Caco-2 (cell line): ENCODE measurements at places on chromosomes 12 and 14.
A peak's percentile ranks its signal among the peaks of the same experiment; 100 is the strongest.

GRCh38 chr14:61281186-61281947 is at the start of gene TMEM30B:
Gene TMEM30B (minus strand): TSS chr14:61281338. CDS start chr14:61281147, 191 bp downstream.
- peak; percentile 95 for DNase-seq
- peak within 1 kb of the TSS; percentile 93 for H3K4me3 ChIP-seq
- H3K36me3 ChIP-seq: no peaks in the 10 kb centered on the region
- H3K4me1 ChIP-seq: peaks cover 32% of the 10 kb centered on the region

DNA sequence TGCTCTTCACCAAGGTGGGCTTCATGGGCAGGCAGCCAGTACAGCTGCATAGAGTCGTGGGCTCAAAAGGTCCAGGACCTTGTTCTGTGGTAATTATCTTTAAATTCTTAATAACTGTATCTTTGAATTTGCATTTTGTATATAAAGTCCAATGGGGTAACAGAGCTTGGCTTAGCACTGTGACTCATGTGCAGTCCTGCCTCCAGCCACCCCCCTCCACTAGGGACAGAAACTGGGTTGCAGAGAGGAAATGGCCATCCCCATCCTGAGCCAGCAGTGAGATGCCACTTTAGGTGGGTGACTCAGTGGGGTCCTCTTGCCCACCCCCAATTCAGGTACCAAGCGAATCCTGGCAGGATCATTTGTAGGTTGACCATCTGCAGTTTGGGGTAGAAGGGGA is 48.1 kb downstream of the EPS8 start:
- H3K36me3 ChIP-seq: no peaks in the 10 kb centered on the region
- no peak overlapping the region for H3K4me3 ChIP-seq
- no peak for DNase-seq
- H3K27ac ChIP-seq: no peak overlapping the region

- H3K27me3 ChIP-seq: no peaks in the 10 kb centered on the region
- H3K27ac ChIP-seq: no peak overlapping the region
- no peak overlapping the region for H3K4me3 ChIP-seq
- no peaks in the 10 kb centered on the region for H3K36me3 ChIP-seq
These were observed 126.2 kb upstream of the SOX5 start for GRCh38 chr12:24075650-24076049.

GRCh38 chr12:27260746-27261145 is 16.7 kb downstream of the STK38L start:
- no peak overlapping the region for H3K4me3 ChIP-seq
- H3K4me1 ChIP-seq: no peaks in the 10 kb centered on the region
- H3K36me3 ChIP-seq: no peaks in the 10 kb centered on the region
- no peak for DNase-seq
- no peaks in the 10 kb centered on the region for H3K27me3 ChIP-seq

DNA sequence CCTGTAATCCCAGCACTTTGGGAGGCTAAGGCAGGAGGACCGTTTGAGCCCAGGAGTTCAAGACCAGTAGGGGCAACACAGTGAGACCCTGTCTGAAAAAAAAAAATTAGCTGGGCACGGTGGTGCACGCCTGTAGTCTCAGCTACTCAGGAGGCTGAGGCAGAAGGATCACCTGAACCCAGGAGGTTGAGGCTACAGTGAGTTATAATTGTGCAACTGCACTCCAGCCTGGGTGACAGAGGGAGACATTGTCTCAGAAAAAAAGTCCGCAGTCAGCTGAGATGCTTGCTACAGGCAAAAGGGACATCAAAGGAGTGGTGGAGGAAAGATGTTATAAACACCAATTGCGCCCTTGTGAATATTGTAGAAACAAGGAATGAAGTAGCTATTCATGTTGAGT is 77.8 kb downstream of the NDUFA12 start:
- no peak overlapping the region for H3K27ac ChIP-seq
- no peak for DNase-seq
- no peaks in the 10 kb centered on the region for H3K27me3 ChIP-seq
- no peaks in the 10 kb centered on the region for H3K4me1 ChIP-seq
- H3K36me3 ChIP-seq: no peaks in the 10 kb centered on the region
- H3K4me3 ChIP-seq: no peak overlapping the region

DNA sequence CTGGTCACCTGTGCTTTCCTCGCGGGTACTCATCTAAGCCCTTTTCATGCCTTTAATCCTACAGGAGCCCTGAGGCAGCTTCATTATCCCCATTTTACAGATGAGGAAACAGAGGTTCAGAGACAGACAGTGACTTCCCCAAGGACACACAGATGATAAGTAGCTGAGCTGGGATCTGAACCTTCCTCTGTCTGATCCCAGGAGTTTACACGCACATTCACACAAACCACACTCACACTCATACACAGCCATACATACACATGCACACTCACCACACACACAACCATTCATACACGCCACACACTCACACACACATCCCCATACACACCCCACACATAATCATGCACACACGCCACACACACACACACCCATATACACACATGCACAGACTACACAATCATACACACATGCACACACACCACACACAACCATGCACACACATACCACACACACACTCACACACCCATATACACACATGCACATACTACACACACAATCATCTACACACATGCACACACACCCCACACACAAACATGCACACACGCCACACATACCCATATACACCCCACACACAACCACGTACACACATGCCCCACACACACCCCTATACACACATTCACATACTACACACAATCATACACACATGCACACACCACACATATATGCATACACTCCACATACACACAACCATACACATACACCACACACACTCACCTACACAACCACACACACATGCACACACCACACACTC is 2.7 kb downstream of the TMEM119 start:
- H3K27me3 ChIP-seq: no peaks in the 10 kb centered on the region
- no peaks in the 10 kb centered on the region for H3K4me1 ChIP-seq
- no peaks in the 10 kb centered on the region for H3K36me3 ChIP-seq
- DNase-seq: no peak

GRCh38 chr12:45898094-45898493 is 92.3 kb downstream of the SCAF11 start:
- peaks cover 3% of the 10 kb centered on the region for H3K36me3 ChIP-seq
- no peaks in the 10 kb centered on the region for H3K4me1 ChIP-seq
- H3K4me3 ChIP-seq: no peak overlapping the region
- no peaks in the 10 kb centered on the region for H3K27me3 ChIP-seq
- no peak for DNase-seq
- no peak overlapping the region for H3K27ac ChIP-seq

DNA sequence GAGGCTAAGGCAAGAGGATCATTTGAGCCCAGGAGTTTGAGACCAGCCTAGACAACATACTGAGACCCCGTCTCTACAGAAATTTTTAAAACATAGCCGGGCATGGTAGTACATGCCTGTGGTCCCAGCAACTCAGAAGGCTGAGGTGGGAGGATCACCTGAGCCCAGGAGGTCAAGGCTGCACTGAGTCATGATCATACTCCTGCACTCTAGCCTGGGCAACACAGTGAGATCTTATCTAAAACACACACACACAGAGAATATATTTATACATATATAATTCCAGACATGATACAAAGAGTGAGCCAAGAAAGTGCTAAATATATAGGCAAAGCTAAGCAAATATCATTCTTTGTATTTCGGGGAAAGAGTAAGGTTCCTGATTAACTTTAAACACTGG is 9.4 kb downstream of the ZFC3H1 start:
- no peaks in the 10 kb centered on the region for H3K27me3 ChIP-seq
- no peaks in the 10 kb centered on the region for H3K36me3 ChIP-seq
- H3K27ac ChIP-seq: no peak overlapping the region

- H3K36me3 ChIP-seq: no peaks in the 10 kb centered on the region
- H3K4me1 ChIP-seq: no peaks in the 10 kb centered on the region
- no peak overlapping the region for H3K4me3 ChIP-seq
These were observed 101.1 kb downstream of the RPS6KA5 start for GRCh38 chr14:90959344-90959743.

DNA sequence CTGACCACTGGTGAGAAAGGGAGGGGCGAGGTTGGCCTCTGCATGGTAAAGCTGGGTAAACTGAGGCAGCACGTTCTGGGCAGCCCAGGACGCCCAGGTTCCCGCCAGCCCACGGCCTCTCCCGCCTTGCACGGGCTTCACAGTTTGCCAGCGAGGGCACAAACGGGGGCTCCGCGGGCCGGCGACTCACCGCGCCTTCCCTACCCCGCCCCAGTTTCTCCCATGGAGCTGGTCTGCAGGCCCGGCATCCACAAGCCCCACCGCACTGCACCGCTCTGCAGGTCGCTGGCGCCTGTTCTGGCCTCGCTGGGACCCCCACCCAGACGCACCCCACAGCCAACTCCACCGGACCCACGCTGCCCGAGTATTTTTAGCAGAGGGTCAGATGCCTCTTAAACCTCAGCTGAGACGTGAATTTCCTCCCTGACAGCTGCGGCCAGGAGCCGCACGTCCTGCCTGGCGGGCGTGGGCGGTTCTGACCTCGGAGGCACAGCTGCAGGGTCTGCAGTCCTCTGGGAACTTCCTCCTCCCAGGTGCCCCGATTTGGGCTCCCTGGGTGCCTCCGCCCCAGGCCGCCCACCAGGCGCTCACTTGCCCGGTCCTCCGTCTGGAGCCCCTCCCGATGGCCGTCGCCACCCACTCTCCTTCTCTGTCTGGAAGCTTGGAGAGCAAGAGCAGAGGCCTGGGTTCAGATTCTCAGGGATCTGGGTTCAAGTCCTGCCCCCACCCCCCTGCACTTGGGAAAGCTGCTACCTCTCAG is 29.5 kb upstream of the INF2 start:
- H3K27me3 ChIP-seq: no peaks in the 10 kb centered on the region
- H3K36me3 ChIP-seq: no peaks in the 10 kb centered on the region
- H3K4me1 ChIP-seq: peaks cover under 1% of the 10 kb centered on the region; the same call in 1 of the 2 replicates
- H3K27ac ChIP-seq: no peak overlapping the region
- H3K4me3 ChIP-seq: no peak overlapping the region
- no peak for DNase-seq

GRCh38 chr14:57139173-57139572 is 129.5 kb downstream of the EXOC5 start:
- H3K4me3 ChIP-seq: no peak overlapping the region
- no peaks in the 10 kb centered on the region for H3K4me1 ChIP-seq
- no peaks in the 10 kb centered on the region for H3K27me3 ChIP-seq
- H3K36me3 ChIP-seq: no peaks in the 10 kb centered on the region

DNA sequence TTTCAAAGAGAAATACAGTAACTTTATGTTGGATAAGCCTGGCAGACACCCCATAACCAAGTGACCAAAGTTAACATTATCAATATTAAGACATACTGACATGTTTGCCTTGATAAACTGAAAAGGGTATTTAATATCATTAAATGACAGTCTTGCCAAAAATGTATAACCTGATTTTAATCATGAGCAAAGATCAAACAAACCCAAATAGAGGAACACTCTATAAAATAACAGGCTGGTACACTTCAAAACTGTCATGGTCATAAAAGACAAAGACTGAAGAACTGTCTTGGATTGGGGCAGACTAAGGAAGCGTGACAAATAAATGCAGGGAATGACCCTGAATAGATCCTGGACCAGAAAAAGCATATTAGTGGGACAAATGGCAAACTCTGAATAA is 64.0 kb downstream of the AKAP6 start:
- H3K27me3 ChIP-seq: no peaks in the 10 kb centered on the region
- H3K36me3 ChIP-seq: no peaks in the 10 kb centered on the region
- no peak overlapping the region for H3K4me3 ChIP-seq
- H3K27ac ChIP-seq: no peak overlapping the region

DNA sequence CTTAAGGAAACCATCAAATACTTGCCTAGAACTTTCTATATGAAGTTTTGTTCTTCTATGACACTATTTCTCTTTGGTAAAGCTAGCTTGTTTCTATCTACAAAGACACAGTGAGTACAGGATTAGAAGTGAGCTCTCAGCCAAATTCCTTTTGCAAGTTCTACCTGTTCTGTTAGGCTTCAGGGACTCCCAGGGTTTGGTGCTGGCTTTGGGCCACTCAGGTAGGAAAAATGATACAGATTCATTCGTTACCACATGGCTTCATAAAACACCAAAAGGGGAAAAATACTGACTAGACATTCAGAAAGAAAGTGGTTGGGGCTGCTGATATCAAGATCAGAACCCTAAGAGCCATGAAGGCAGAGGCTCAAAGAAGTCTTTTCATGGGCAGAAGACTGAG is 13.8 kb downstream of the ZC2HC1C start:
- H3K27ac ChIP-seq: no peak overlapping the region
- H3K4me3 ChIP-seq: no peak overlapping the region
- peaks cover 4% of the 10 kb centered on the region for H3K36me3 ChIP-seq

DNA sequence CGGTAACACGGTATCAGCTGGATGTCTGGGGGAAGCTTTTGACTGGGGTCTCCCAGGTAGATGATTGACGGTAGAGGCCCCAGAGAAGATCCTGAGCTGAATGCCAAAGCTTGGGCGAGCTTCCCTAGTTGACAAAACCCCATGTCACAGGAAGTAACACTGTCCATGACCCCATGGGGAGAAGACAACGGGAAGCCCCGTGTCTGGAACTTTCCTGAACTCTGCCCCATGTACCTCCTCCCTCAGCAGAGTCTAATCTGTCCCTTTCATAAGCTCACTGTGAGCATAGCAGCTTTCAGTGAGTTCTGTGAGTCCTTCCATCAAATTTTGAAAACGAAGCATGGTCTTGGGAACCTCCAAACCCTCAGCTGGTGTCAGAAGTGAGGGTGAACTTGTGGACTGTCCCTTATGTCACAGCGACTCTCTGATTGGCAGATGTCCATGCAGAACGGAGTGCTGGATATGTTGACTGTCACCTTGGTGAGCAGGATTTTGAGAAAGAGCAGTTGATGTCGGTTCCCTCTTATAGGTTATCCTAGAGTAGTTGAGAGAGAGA is 29.7 kb upstream of the BEGAIN start:
- H3K27ac ChIP-seq: no peak overlapping the region
- H3K4me1 ChIP-seq: no peaks in the 10 kb centered on the region
- H3K27me3 ChIP-seq: no peaks in the 10 kb centered on the region
- DNase-seq: peak; percentile 14

DNA sequence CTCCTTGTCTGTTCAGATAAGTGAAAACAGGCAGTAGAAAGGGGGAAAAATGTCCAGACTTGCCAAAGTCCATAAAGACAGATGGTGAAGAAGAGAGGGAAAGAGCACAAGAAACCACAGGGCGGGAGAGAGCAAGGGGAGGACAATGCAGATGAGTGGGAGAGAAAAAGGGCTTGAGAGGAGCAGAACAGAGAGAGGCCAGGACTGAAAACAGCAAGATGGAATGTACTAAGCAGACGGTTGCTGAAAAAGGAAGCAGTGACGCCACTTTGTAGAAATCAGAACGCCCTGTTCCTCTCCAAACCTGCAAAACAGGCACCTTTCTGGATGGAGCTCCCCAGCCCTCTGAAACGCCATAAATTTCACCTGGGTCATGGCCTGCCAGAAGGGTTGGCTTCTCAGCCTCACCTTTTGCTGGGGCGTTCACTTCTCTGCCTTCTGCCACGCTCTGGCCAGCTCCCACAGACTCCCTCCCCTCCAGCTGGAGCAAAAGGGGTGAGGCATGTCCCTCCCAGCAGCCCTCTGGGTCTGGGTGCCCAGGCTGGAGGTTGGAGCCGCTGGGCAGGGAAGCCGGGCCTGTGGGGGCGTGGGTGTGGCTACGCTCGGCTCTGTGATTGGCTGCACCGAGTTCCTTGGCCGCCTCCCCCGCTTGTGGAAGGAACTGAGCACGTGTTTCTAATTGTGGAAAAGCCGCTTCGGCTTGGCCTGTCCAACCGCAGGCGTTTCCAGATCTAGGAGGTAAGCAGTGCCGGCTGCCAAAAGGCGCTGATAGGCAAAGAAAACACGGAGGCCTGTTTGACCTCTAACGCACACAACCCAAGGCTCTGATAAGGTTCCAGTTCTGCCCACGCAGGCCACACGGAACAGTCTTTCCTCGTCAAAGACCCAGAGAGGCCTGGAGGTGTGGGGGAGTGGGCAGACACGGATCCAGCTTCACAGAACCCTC is 29.3 kb downstream of the SLC7A8 start:
- H3K36me3 ChIP-seq: no peaks in the 10 kb centered on the region
- DNase-seq: no peak
- peaks cover 19% of the 10 kb centered on the region for H3K4me1 ChIP-seq
- H3K4me3 ChIP-seq: no peak overlapping the region
